ENCODE measurements at places on chromosomes 2 and 18.

- no peak for DNase-seq
Observed at GRCh38 chr18:30342675-30343074, 699.9 kb downstream of the DSC3 start.

GRCh38 chr2:121348128-121348740, 63.2 kb upstream of the TFCP2L1 start:
- DNase-seq: no peak

GRCh38 chr2:133485868-133486267, 82.4 kb downstream of the NCKAP5 start:
- DNase-seq: no peak

GRCh38 chr2:29011418-29012060, 30.4 kb downstream of the TOGARAM2 start:
- peak; percentile 64 for DNase-seq

GRCh38 chr18:74155276-74155675, 7.0 kb downstream of the TIMM21 start:
- no peak for DNase-seq

DNA sequence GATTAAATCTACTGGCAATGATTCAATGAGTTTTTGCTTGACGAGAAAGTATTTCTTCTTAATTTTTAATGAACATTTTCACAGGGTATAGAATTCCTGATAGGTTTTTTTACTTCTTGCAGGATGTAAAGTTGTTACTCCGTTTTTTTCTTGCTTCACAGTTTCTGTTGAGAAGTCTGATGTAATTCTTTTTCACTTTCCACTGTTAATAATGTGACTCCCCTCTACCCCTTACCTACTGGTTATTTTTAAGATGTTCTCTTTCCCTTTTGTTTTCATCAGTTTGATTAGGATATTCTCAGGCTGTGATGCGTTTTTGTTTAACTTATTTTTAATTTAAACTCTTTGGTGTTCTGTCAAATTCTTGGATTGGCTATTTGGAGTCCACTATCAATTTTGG, 933.9 kb upstream of the PIK3C3 start:
- no peak for DNase-seq

GRCh38 chr2:101704046-101704466, 6.5 kb downstream of the MAP4K4 start:
- DNase-seq: no peak

GRCh38 chr18:54217624-54218023, 6.8 kb downstream of the MBD2 start:
- no peak for DNase-seq

- peak; percentile 63 for DNase-seq
Observed at GRCh38 chr2:43225093-43225787, 1.2 kb downstream of the ZFP36L2 start.

GRCh38 chr2:47735912-47736311, 47.0 kb upstream of the MSH6 start:
- no peak for DNase-seq

GRCh38 chr18:49678440-49678839, 116.6 kb downstream of the LIPG start:
- DNase-seq: no peak

GRCh38 chr2:16012626-16013358, 72.4 kb downstream of the MYCN start:
- DNase-seq: peak; percentile 60

DNA sequence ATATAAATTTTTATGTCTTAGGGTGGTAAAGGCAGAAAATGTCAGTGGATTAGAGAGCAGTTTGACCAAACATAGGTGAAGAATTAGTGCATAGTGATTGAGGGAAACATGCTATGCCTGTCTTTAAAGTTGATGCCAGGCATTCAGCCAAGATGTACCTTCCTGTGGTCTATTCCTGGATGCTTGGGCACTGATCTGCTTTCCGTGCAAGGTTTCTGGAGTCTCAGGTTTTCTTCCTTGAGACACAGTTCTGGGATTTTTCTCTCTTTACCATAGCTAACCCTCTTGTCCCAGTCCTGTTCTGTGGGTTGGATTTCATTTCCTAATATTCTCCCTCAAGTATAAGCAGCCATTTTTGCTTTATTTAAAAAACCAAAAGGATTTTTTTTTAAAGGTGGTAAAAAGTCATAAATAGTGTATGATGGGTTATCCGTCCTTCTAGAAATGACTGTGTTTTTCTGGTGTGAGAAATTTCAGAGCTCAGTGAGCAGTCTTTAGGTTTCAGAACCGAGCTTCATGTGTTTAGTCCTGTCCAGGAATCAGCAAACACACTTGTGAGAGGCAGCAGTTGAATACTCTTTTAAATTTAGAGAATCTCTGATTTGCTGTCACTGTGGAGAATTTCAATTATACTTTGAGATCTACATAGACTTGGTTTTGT, 43.0 kb upstream of the CYBRD1 start:
- no peak for DNase-seq

GRCh38 chr2:88054782-88055370, 707 bp downstream of the KRCC1 start:
- peak; percentile 63 for DNase-seq

DNA sequence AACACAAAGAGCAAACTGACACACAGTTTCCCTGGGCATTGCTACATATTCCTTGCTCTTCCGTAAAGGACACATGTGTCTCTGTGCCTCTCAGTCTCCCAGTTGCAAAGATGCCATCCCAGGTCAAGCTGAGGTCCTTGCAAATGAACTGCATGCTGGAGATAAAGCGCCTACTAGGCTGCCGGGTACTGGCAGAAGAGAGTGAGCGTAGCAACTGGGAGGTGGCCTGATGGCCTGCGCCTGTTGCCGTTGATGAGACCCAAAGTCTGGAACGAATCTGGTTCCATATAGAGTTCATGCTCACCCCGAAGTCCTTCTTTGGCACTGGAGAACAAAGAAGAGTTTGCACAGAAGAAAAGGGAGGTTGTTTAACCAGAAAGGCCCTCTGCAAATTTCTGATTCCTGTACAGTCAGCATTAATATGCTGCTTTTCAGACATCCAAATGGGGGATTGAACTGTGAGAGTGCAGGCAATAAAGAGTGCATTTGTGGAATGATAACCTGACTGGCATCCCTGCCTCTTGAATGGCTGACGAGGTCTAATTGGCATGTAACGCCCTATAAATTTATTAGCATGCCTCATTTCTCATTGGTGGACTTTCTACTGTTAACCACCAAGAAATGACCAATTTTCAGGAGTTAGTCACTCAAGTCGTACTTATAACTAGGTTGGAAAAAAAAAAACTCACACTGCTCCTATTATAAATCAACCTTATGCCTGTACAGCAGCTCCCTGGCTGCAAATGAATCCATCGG, 78.7 kb downstream of the GBX2 start:
- DNase-seq: no peak

DNA sequence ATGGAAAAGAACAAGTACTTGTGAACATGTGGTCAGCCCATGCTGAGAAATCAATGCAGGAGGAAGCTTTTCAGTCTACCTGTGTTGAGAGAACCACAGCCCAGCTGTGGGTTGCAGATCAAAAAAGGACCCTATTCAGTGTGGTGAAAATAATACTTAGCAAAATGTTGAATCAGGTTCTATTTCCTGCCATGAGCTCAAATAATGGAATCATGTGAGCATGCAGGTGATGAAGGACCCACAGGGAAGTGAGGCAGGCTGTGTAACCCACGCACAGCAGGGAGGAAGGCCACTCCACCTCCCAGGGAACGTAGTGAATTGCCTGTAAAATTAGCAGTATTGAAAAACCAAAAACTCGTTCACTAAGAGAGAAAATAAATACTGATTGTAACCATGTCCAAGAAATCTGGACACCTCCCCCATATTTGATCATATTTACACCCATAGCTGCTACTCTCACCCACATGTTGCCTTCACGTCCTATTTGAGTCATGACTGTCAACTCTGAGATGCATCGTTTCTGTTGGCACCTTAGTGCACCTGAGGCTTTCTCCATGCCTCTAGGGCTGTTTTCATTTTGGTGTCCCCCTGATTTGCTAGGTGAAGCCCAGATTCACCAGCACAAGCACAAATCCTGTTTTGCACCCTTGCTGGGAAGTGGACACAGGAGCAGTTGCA, 20.5 kb upstream of the BCL2L11 start:
- DNase-seq: no peak

DNA sequence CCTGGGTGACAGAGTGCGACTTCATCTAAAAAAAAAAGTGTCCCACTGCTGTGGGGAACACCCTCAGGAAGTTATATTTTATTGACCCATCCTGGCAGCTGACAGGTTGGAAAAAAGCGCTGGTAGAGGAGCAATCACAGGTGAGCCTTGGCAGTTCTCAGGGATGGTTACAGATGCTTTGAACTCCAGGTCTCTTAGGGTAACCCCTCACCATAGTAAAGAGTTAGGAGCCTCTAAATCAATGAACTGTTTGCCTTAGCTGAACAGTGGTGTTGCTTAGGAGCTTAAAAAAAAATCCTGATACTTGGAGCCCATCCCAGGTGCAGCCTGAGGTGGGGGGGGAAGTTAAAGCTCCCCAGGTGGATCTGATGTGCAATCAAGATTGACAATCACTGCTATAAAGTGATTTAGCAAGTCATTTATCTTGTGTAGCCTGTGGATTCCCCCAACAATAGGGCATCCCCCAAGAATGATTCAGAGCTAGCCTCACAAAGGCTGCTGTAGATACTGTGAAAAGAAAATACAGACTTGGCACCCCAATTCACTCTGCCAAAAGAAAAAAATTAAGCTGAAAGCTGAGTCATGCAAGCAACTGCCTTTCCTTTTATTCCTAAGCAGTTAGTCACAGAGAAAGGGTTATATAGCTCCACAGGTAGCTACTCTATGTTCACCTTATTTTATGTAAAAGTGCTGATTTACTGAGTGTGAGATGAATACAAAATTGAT, 14.8 kb downstream of the SLC16A14 start:
- no peak for DNase-seq

- DNase-seq: no peak
Observed at GRCh38 chr2:73035899-73036711, 35.4 kb downstream of the SFXN5 start.

- DNase-seq: no peak
Observed at GRCh38 chr2:16568998-16569784, 96.4 kb downstream of the CYRIA start.
